ENCODE measurements at places on chromosomes 5 and 9.

DNA sequence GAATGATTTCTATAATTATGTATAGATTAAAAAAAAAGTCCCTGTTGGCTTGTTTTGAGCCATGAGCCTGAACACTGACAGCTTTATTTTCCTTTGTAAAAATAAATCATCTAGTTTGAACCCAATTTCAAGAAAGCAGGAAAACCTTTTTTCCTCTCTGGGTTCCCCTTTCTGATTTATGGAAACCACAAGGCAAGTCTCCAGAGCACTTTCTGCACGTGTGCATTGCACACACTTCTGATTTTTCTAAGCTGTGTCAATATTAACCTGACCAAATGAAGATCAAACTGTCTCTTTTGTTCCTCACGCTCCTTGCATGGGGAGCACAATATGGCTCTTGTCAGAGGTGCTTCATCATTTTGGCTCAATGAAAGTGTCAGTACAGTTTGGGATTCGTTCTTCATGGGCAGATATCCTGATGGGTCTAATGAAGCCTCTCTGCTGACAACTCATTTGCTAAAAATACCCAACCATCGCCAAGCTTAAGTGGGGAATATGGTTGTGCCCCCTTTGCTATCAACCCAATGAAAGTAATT, 39.2 kb upstream of the PCA3 start:
- DNase-seq: no peak

DNA sequence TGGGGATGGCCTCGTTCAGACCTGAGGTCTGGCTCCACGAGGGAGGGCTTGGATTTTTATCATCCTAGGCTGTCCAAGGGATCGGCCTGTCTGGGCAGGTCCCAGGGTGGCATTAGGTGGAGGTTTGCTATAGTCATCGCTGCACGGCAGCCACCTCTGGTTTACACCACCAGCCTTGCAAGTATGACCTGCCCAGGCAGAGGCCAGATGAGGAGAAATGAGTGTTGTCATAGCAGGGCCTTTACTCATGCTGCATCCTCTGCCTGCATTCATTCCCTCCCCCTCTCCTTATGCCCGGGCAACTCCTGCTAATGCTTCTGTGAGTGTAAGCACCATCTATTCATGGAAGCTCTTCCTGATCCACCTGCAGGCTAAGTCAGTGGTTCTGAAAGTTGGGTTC, 15.3 kb upstream of the NDST1 start:
- no peak for DNase-seq

DNA sequence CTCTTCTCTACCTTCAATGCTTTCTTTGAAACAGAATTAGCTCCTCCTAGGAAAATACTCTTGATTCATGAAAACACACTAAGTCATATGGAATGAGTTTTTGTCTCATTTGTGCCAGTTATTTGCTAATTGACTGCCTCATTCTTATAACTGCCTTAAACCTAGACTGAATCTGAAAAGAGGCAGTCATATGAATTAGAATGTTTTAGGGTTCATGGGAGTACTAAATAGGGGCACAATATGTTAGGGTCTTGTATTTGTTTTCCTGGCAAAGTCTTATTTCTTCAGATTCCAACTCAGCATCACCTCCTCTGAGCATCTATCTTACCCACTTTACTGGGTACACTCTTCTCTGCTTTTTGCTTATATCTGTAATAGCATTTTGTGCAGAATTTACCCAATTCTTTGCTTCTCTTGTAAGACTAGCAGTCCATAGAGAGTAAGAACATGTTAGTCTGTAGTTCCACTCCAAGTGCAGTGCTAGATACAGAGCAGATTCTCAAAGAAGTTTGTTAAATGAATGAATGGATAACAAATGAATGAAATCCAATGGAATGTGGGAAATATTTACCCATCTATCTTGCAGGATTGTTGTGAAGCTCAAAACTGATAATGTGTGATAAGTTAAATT, 43.9 kb upstream of the ALDH1A1 start:
- DNase-seq: no peak

DNA sequence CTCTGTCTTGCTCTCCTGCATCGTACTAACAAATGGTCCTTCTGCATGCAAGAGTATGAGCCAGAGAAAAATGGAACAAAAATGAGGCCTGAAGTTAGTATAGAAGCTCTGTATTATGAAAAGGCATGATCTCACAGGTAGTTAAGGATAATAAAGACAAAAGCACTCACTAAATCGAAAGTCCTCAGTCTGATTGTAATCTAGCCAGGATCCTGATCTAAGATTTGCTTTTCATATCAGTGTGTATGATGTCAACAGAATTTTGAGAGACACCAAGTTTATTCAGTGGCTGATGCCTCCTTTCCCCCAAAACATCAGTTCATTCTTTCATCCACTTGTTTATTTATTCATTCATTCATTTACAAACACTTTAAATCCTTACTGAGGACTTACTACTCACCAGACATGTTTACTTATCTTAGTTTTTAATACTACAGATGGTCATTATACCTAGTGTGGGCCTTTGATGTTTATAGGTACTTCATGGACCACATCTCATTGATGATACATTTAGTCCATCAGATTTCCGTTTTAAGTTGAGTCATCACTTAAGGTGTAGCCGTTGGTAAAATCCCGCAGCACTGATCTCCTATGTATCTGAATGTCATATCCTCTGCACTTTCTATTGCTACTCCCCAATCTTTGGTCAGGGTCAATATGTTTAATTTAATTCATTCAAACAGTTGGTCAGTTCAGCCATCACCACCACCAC, 105.2 kb upstream of the DHFR start:
- no peak for DNase-seq

GRCh38 chr5:174581479-174581878, 142.9 kb upstream of the MSX2 start:
- no peak for DNase-seq

DNA sequence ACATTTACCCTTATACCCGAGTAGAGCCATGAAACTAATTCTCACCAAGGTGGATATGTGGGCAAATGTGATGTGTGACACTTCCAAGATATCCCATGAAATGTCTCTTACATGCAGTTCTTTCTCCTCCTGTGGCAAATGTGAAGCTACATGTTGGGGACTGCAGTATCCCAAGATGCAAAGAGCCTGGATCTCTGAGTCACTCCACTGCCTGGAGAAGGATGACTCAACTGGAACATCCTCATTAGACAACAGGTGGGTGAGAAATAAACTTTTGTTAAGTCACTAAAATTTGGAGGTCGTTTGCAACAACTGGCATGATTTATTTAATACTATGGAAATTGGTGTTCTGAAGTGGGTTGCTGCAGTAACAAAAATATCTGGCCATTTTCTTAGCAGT, 36.5 kb upstream of the TENT4A start:
- no peak for DNase-seq

- DNase-seq: no peak
These were observed 90.2 kb downstream of the ZNF462 start for GRCh38 chr9:106953174-106953573.

DNA sequence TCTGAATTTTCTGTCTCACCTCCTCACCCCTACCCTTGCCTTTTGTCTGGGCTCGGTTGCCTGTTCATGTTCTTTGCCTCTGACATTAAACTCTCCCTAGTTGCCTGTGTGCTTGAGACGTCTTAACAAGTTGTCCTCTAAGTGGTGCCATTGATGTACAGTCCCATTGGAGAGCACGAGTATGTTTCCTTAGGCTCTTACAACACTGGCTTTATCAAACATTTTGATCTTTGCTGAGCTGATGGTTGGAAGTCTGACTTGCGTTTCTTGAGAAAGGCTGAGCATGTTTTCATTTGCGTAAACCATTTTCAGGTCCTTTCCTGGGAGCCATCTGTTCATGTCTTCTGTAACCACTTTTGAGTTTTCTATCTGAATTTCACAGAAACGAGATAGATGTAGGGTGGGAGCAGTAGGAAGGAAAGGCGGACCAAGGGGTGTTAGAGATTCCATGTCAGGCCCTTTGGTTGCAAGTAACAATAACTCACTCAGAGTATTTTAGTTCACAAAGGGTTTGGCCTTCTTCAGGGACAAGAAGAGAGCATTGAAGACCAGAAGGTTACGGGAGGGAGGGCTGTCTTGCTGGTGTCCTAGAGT, 35.4 kb downstream of the OTULIN start:
- DNase-seq: no peak

Measured in left hindlimb (tissue), 1 donor.